Upper lobe of right lung (tissue), 1 donor: ENCODE measurements at places on chromosomes 3 and 15. TPM values are rescaled to one million over a fixed set of nuclear protein-coding genes. Genes with fewer than 3 reads are reported as not detected.

The C15orf62 gene
- 0.96 TPM for total RNA-seq

The CMSS1 gene
- 20.6 TPM for total RNA-seq

The GHRL gene
- total RNA-seq: 2.2 TPM

The GOLGA6D gene
- not detected for total RNA-seq

The NEK10 gene
- 0.49 TPM for total RNA-seq

The LDHAL6B gene
- total RNA-seq: not detected

GRCh38 chr15:70508561-70509281 lies 254.6 kb downstream of the UACA start:
- no peak overlapping the region for H3K27ac ChIP-seq
- H3K36me3 ChIP-seq: no peaks in the 10 kb centered on the region
- no peaks in the 10 kb centered on the region for H3K27me3 ChIP-seq
- peaks cover 21% of the 10 kb centered on the region for H3K4me1 ChIP-seq
- no peak overlapping the region for H3K4me3 ChIP-seq
- no peak for DNase-seq

DNA sequence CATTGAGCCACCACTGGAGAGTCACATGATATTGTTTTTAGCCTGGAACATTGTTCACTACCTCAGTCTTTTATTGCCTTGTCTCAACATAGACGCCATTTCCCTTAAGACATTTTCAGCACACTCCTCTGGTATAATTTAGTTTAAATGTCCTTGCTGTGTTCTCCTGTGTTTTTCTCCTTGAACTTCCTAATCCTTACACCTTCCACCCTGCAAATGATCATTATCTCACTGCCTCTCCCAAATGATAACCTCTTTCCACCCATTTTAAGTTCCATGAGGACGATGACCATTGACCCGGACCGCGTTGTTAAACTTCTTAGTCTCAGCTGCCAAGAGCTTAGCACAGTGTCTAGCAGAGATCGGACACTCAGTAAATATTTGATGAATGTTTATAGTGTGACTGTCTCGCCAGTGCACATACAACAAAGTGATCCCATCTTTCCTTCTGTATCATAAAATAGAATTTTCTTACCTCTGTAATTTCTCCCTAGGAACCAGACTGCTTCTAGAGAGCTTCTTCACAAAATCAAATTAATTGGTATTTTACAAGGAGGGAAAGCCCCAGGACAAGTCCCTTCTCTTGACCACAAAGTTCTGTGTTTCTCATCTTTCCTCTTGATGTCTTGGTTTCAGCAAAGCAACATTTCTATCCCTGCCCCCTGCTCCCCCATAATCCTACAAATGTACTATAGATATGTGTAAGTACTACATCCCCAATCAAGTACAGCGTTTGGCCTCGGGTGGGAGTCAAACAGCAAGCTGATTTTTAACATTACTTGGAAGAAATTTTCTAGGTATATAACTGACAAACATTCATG lies 429.6 kb downstream of the LPP start:
- H3K27ac ChIP-seq: no peak overlapping the region
- no peaks in the 10 kb centered on the region for H3K27me3 ChIP-seq
- peaks cover 14% of the 10 kb centered on the region for H3K4me1 ChIP-seq
- no peak overlapping the region for H3K4me3 ChIP-seq
- no peaks in the 10 kb centered on the region for H3K36me3 ChIP-seq

GRCh38 chr3:125585595-125586223 lies 9.6 kb downstream of the OSBPL11 start:
- H3K4me3 ChIP-seq: no peak overlapping the region
- H3K4me1 ChIP-seq: peaks cover 24% of the 10 kb centered on the region
- no peaks in the 10 kb centered on the region for H3K27me3 ChIP-seq
- H3K36me3 ChIP-seq: peaks cover 8% of the 10 kb centered on the region
- H3K27ac ChIP-seq: no peak overlapping the region

DNA sequence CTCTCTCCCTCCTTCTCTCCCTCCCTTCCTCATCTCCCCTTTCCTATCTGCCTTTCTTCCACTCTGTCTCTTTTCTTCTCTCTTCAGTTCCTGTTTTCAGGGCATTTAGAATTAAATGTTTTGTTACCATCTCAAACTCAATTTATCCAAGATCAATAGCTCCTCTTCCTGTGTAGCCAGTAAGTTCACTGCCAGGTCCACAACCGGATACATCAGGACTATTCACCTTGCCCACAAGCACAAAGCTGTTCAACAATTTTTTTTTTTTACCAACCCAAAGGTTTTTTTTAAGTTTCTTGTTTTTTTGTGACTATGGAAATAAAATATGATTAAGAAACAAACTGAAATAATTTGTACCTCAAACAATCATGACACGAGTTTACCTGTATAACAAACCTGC lies 26.1 kb downstream of the FBN1 start:
- no peak overlapping the region for H3K27ac ChIP-seq
- H3K36me3 ChIP-seq: no peaks in the 10 kb centered on the region
- no peak overlapping the region for H3K4me3 ChIP-seq
- peaks cover 7% of the 10 kb centered on the region for H3K4me1 ChIP-seq

DNA sequence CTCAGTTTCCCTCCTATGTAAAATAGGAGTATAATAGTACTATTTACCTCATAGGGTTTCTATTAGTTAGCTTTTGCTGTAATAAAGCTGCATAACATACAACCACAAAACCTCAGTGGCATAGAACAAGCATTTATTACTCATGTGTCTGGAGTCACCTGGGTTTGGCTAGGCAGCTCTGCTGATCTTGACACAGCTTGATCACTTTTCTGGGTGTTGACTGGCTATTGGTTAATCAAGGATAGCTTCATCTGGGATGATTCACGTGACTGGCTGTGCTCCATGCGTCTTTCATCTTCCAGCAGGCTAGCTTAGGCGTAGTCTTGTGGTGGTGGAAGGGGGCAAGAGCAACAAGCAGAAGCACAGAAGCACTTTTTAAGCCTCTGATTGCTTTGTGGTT lies 112.6 kb downstream of the SQOR start:
- DNase-seq: no peak
- H3K27ac ChIP-seq: no peak overlapping the region
- H3K36me3 ChIP-seq: no peaks in the 10 kb centered on the region
- H3K4me1 ChIP-seq: no peaks in the 10 kb centered on the region
- H3K27me3 ChIP-seq: peaks cover 3% of the 10 kb centered on the region

DNA sequence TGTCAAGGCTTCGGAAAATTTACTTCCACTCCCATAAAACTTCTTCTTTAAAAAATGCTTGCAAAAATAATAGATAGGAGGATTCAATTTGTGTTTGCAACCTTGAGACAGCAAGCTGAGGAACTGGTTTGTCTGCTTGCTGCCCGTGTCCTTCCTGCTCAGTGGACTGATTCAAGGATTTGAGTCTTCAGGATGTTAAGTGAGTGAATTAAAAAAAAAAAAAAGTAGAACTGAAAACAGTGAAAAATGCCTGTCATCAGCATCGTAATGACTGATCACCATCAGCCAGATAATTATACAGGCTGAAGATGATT lies 453.7 kb downstream of the FGF12 start:
- H3K36me3 ChIP-seq: no peaks in the 10 kb centered on the region
- no peak overlapping the region for H3K4me3 ChIP-seq
- DNase-seq: no peak
- no peaks in the 10 kb centered on the region for H3K4me1 ChIP-seq
- no peaks in the 10 kb centered on the region for H3K27me3 ChIP-seq

DNA sequence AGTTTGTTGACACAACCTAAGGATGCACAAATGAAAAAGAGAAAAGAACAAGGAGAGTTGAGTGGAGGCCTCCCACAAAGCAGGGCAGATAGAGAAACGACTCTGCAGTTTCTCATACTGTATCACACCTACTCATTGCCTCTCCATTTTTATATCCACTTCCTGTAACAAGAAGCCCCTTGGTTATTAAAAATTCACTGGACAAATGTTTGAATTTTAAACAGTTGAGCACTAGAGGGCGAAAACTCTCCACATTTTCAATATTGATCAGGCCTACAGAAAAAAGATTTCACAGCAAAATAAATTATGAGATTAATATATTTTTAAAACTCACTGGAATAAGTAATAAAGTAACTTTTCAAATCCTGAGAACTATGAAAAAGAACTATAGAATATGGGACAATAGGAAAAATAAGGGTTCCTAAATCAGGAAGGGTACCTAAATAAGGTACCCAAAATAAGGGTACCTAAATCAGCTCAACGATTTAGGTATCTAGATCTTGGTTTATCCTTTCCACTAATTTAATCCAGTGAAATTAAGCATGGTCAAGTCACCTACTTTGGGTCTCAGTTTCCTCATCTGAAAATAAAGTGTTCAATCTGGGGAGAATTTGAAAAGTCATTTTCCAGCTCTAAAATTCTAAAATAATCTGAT lies 47.0 kb upstream of the PPIB start:
- peaks cover 30% of the 10 kb centered on the region for H3K36me3 ChIP-seq
- H3K27me3 ChIP-seq: no peaks in the 10 kb centered on the region
- no peaks in the 10 kb centered on the region for H3K4me1 ChIP-seq
- no peak for DNase-seq
- H3K4me3 ChIP-seq: no peak overlapping the region
- H3K27ac ChIP-seq: no peak overlapping the region
